Stimulated activated CD8-positive, alpha-beta memory T cell treated with anti-CD3 and anti-CD28 coated beads, Interleukin-7, amount 100 ng/mL, for 48 hours (primary cell): ENCODE measurements at places on chromosomes 7 and 10.

GRCh38 chr7:71706597-71706975 lies 574.6 kb downstream of the GALNT17 start:
- no peak for DNase-seq

DNA sequence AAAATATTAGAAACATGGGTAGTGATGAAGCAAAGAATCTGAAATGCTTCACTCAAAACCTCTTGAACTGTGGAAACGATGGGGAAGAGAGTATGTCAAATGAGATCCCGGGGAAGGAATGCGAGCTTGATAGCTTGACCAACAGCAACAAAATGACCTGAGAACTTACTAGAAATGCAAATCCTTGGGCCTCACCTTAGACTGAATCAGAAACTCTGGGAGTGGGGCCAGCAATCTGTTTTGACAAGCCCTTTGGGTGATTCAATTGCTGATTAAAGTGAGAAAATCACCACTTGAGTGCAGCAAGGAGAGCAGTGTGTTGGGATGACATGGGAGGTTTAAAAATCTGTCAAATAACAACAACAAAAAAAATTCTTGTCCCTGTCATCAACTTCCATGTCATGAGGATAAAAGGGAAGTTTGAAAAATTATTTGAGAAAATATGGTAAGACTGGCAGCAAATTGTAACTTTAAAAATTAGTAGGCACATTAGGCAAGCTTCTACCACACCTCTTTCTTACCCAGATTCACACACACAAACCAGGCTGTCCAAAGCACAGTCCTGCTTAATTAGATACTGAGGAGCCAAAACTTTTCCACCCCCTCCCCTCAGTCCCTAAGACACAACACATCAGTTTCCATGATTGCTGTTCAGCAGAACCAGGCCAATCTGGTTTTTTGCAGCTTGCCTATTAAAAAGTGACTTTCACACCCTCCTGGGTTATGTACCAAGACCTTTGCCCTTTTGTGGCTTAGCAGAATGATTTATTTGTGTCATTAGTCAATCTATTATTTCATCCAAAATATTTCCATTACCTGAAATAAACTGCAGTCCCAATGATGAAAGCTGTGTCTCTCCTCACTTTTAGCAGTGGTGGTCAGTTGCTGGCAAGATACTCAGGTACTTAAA lies 15.6 kb downstream of the CALCR start:
- DNase-seq: no peak

GRCh38 chr7:30201161-30201666 lies 66.4 kb downstream of the MTURN start:
- DNase-seq: no peak

DNA sequence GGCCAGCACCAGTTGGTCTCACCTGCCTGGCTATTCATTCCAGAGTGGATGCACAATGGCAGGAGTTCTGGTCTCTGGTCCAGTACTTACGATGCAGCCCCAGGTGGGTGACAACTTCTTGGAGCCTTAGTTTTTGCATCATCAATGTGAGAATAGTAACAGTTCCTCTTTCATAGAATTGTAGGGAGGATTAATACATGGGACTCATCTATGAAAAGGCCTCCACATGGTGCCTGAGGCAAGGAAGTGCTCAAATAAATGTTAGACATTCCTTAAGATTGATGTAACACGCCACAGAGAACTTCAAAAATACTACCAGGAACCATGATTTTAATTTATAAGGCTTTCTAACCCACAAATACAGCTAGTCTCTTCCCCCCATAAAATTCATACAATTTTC lies 120.1 kb upstream of the CHST15 start:
- DNase-seq: no peak

GRCh38 chr7:108143658-108144420 lies 13.7 kb upstream of the LAMB4 start:
- DNase-seq: no peak

GRCh38 chr7:33986951-33987947 lies 81.9 kb downstream of the BMPER start:
- DNase-seq: no peak

DNA sequence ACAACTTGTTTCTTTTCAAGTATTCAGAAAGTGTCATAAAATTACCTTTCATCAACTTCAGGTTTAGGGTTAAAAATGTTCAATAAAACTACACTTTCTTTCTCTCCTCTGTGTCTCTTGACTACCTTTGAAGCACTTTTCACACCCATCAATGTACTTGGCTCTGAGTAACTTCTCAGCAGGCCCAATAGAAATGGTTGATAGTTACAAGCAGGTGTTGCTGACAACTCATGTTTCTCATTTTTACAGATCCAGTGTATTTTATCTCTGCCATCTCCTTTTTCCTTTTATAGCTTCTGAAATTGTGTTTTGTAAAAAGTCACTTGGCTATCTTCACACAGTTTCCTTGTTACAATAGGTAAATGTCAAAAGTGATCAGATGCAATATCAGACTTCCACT lies 348.0 kb downstream of the PHTF2 start:
- DNase-seq: no peak

GRCh38 chr10:14491811-14492210 lies 161.1 kb upstream of the FRMD4A start:
- DNase-seq: no peak

- DNase-seq: no peak
Observed at GRCh38 chr7:42928754-42929153, 3.2 kb downstream of the PSMA2 start.

DNA sequence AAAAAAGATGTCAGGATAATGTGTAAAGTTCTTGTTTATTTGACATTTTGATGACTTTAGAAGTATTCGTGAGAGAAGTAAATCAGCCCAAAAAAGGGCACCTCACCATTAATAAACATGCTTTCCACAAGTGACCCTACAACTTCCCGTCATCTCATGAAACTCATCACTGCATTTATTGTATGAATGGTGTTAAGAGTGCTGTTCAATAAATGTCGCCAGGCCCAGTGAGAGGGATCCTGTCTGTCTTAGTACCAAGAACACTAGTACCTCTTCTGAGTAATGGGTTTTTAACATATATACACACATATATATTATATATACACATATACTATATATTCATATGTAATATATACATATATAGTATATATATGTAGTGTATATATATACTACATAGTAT lies 61.9 kb downstream of the TMEM26 start:
- no peak for DNase-seq

DNA sequence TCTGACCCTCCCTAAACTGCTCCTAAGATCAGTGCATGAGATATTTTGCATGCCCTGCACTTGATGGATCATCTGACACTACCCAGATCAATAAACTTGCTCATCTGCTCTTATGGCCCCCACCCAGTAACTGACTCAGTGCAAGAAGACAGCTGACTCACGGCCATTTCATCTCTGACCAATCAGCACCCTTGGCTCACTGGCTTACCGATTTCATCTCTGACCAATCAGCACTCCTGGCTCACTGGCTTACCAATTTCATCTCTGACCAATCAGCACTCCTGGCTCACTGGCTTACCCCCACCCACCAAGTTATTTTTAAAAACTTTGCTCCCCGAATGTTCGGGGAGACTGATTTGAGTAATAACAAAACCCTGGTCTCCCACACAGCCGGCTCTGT lies 37.2 kb upstream of the OPTN start:
- DNase-seq: no peak

GRCh38 chr7:131553931-131554330 lies 2.5 kb downstream of the PODXL start:
- DNase-seq: no peak

- no peak for DNase-seq
Observed at GRCh38 chr7:140312141-140312846, 86.0 kb downstream of the SLC37A3 start.

- no peak for DNase-seq
Observed at GRCh38 chr7:133556553-133556952, 303.7 kb downstream of the EXOC4 start.

DNA sequence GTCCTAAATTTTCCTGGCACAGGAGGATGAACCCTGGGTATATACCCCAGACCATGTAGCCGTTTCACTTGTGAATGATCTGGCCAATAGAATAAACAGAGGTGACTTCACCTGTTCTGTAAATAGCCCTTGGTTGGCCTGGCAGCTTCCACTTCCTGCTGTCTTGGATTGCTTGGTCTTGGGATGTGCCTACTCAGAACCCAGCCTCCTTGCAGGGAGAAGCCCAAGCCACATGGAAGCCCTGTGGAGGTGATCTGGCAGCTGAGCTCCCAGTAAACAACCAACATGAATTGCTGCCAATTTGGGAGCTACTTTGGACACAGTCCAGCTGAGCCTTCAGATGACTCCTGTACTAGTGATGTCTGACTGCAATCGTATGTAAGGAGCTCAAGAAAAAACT lies 4.8 kb upstream of the RAPGEF5 start:
- no peak for DNase-seq

DNA sequence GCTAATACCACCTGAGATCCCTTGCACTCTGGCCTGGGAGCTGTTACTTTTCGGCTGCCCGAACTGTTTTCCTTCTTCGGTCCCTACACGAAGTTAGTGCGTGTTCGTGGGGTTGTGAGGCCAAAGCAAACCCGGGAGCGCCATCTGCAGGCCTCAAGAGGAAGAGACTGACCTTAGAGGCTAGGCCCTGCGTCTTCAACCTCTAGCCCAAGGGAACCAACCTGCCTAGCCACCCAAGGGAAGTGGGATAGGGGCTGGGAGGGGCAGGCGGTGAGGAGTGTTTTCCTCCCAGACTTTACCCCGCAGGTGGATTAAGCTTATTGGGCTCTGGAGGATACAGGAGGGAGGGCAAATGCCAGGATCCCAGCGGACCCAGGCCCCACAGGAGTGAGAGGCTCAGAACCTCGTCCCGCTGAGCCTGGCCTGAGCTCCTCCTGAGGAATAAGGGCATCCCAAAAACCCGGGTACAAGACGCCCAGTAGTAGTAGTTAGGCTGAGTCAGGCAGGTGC lies 1.7 kb upstream of the PAX2 start:
- no peak for DNase-seq

DNA sequence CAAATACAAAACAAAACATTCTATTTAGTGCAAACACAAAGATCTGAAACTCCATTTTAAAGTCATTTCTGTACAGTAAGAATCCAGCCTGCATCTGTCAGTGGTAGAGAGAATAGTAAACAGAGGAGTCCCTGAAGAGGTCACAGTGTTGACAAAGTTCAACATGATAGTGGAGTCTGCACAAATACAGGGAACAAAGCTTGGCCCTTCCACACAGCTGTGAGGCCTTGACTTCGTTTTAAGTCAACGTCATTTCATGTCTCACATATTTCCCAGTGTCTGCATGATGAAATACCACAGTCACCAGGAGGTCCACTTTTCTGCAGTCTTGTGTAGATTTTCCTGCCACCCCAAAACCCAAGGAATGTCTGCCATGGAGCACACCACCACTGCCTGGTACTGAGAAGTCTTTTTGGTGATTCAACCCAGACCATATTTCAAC lies 33.0 kb downstream of the CYP26A1 start:
- no peak for DNase-seq

GRCh38 chr7:91287371-91288084 lies 23.3 kb downstream of the FZD1 start:
- DNase-seq: no peak

DNA sequence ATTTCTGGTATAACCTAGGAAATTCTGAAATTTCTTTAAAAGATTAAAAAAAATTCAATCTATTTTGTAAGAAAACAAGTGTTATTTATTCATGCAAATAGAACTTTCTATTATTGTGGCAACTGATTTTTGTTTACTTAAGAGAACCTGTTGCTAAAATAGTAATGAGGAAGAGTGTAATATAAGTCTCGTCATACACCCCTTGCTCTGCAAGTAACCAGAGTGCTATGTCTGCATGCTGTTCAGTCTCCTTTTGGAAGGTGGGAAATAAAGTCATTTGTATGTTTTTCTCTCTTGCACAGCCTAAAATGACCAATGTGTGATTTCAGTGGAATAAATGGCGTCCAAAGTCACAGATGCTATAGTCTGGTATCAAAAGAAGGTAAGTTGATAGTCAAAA lies 41.3 kb downstream of the PHTF2 start:
- DNase-seq: no peak

GRCh38 chr10:84137811-84138210 lies 1.5 kb upstream of the GHITM start:
- DNase-seq: no peak

GRCh38 chr7:79714081-79714480 lies 260.6 kb upstream of the MAGI2 start:
- DNase-seq: no peak

- DNase-seq: no peak
Observed at GRCh38 chr7:79227044-79227443, 226.4 kb downstream of the MAGI2 start.

DNA sequence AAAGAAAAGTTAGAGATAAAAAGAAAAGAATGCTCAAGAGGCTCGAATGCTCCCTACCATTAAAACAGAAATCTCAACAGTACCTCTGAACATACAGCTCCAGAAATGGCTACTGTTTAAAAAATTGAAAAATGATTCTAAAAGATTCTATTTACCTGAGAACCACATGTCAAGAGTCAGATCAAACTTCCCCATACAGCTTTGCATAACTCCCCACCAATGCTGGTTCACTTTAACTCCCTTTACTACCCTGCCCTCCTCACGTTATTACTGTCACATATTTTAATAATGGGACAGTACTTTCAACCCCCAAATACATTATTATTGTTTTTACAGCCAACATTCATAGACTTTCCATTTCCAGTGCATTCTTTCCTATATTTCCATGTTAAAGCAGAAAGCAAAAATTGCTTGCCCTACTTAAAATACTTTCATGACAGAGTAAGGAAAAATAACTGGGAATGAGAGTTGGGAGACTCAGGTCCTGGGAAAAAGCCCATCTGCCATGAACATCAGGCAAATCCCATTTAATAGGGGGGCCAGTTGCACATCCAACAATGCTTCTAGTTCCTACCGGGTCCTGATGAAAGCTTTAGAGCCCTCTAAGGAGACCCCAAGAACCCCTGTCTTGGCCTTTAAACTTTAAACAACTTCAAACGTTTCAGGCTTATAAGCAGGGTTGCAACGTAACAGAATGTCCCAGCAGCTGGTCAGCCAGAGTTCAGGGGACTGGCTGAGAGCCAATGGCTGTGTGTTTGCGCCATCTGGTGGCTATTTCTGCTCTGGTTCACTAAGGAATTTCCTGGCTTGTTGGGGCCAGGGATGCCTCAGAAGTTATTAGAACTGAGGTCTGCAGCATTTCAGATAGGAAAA lies 247.4 kb downstream of the ELMO1 start:
- no peak for DNase-seq

- no peak for DNase-seq
Observed at GRCh38 chr7:33307205-33307604, 177.8 kb downstream of the BBS9 start.

GRCh38 chr10:95264227-95265051 lies 26.4 kb downstream of the PDLIM1 start:
- no peak for DNase-seq

- no peak for DNase-seq
Observed at GRCh38 chr7:106290319-106290718, 5.5 kb upstream of the NAMPT start.

GRCh38 chr7:81111358-81111757 lies 192.5 kb upstream of the SEMA3C start:
- DNase-seq: no peak

DNA sequence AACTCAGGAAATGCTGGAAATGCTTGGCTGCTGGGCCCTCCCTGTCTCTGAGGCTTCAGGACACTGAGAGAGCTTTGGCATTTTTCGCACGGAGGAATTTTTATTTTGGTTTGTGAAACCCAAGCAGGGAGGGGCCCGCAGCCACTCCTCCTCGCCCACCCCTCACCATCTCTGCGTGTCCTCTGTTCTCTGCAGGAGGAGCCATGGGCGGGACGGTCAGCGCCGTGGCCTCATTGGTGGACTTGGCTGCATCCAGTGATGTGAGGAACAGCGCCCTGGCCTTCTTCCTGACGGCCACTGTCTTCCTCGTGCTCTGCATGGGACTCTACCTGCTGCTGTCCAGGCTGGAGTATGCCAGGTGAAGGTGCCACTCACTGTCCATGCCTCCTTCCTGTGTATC lies 36.8 kb downstream of the SLC29A3 start:
- DNase-seq: no peak
